ENCODE measurements at places on chromosomes 13 and 19. TPM values are rescaled to one million over a fixed set of nuclear protein-coding genes. Genes with fewer than 3 reads are reported as not detected.
A peak's percentile ranks its signal among the peaks of the same experiment; 100 is the strongest.

The ZNF541 gene
- total RNA-seq = 0.56 TPM

The ZNF536 gene
- 3.9 TPM for total RNA-seq

The GAMT gene
- 80.6 TPM for total RNA-seq

The SIAH3 gene
- 0.08 TPM for total RNA-seq

The ZNF723 gene
- not detected for total RNA-seq

The NKG7 gene
- 2.8 TPM for total RNA-seq

DNA sequence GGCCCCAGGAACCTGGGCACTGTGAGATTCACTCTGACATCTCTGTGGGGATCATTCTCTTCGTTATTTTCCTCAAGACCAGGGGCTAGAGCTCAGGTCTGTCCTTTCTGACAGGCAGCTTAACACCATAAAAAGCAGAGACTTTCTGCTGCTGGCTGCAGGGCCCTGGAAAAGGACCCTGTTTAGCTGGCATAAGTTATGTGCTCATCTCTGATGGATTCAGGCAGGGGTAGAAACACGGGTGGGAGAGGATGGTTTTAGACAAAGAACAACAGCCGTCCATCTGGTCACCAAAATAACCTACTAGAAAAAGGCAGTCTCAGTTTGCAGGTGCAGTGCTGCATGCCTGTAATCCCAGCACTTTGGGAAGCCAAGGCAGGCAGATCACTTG, 2.3 kb upstream of the GPI start:
- no peak for DNase-seq

GRCh38 chr19:14565765-14566711, 5.8 kb downstream of the NDUFB7 start:
- DNase-seq = no peak

- DNase-seq = no peak
These were observed 789.1 kb downstream of the GPC5 start for GRCh38 chr13:92187378-92187989.

DNA sequence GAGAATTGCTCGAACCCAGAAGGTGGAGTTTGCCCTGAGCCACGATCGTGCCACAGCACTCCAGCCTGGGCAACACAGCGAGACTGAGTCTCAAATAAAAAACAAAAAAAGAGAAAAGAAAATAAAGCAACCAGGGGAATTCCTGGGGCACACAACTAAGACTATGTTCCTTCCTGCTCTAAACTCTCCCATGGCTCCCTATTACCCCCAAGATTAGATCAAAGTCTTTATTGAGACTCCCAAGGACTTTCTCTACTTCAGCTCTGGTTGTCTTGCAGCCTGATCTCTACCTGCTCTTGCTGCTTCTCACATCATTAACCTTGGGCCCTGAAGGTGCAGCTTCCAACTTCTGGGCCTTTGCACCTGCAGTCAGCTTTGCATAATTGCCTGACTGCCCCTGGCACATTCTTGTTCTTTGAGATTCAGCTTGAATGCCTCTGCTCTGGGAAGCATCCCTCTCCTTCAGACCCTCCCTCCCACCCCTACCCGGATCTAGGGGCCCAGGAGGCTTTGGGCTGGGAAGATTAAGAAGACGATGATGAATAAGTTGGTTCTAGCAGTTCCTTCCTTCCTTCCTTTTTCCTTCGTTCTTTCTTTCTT, 16.8 kb upstream of the CERS4 start:
- no peak for DNase-seq

- DNase-seq = no peak
These were observed 41.4 kb downstream of the SLC7A9 start for GRCh38 chr19:32828139-32828538.

DNA sequence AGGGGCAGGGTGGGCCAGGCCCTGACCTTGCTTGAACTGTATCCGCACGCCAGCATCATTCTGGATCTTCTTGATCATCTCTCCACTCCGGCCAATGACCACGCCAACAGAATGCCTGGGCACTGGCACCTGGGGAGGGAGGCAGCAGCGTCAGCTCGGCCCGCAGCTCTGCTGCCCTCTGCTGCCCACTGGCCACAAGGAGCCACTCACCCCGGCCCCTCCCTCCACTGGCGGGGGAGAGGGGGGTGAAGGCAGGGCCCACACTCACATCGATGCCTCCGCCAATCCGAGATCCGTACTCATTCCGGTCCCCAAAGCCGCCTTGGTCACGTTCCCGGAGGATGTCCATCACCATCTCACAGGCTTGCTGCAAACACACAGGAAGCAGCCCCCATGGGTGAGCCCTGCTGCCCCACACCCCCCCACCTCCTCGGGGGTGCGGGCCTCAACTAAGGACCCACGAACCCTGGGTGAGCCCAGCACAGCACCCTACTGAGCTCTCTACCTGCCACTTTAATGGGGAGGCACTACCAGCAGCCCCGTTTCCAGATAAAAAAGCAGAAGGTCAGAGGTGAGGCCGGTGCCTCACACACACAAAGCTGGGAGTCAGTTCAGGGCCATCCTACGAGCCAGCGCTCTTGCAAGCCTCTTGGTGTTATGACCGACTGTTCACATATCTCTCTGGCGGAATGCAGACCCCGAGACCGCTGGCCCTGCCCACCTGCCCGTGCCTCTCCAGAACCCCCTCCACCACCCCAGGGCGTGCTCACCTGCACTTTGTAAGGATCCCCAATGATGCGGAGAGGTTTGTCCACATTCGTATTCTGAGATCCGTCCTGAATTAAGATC, 6.7 kb downstream of the KHSRP start:
- DNase-seq = no peak

- no peak for DNase-seq
These were observed 13.9 kb upstream of the DACH1 start for GRCh38 chr13:71880753-71881541.

- DNase-seq = peak; percentile 62
These were observed at the start of gene HIF3A for GRCh38 chr19:46296722-46297461. Gene HIF3A, plus strand, starts transcription at chr19:46297042. Its CDS starts 35 bp downstream, at chr19:46297077.

- DNase-seq = no peak
These were observed 7.1 kb downstream of the POLR1G start for GRCh38 chr19:45413497-45413896.

DNA sequence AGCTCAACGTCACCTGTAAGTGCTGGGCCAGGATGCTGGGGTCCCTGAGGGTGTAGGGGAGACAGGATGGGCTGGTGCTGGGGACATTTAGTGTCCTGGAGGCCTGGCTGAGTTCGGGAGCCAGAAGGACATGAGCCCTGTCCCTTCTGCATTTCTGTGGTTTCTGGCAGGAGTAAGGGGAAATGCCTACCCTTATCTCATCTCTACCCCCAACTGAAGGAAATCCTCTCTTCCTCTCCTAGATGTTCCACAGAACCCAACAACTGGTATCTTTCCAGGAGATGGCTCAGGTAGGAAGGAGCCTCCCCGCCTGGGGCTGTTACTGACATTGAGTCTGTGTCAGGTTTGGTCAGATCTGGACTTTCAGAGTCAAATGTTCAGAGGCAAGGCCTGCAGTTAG, 1.2 kb downstream of the CD33 start:
- no peak for DNase-seq

DNA sequence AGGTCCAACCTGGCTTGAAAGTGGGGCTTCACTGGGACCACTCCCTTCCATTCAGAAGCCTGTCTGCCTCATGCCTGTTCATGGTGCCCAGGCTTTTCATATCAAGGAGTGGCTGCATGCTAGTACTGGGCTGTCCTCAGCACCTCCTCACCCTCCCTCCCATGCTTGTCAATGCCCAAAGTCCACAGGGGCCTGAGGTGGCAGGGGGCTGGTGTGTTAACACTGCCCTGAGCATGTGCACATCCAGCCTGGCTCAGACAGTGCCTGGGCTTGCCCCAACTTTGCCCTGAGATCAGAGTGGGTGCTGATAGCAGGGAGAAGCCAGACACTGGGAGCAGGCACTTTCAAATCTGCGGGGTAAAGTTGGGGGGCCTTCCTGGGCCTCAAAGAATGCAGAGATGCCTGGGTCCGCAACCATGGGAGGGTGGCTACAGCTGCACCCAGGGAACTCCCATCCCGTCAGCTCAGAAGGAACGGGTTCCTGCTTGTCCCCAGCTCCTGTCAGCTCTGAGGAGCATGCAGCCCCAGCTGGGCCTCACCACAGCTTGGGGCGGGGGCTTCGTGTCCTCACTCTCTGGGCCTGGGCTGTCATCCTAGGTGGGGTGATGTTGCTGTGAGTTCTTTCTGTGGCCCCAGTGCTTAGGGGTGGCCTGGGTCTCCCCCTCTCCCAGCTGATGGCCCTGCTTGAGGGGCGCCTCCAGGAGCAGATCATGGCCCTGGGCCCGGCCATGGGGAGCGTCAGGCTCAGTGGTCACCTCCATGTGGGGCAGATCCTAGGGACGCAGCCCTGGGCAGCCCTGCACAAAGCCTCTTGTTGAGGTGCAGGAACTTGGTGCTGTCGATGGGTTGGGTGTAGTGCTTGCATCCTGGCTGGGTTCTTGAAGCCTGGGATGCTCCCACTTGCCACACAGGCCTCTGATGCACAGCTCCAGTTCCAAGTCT, 830.6 kb upstream of the SLITRK5 start:
- no peak for DNase-seq

DNA sequence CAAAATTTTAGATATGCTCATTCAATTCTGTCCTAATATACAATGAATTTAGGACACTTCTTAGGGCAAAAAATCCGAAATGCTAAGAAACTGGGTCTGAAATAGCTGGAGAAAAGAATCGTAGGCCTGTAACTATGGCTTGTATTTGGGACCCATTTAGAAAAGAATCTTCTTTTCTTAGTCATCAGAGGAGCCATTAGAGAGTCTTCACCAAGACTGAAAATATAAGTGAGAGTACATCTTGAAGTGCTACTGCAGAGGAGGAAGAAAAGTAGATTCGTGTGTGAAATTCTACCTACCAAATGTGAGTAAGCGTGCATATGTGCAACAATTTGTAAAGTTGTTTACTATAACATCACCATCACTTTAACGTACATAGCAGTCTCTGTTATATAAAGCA, 8.8 kb upstream of the DACH1 start:
- no peak for DNase-seq

GRCh38 chr13:48979892-48980291, 4.2 kb downstream of the FNDC3A start:
- no peak for DNase-seq

GRCh38 chr19:1270854-1271527, 1.9 kb downstream of the CIRBP start:
- DNase-seq = no peak

- DNase-seq = no peak
These were observed 243.3 kb upstream of the STARD13 start for GRCh38 chr13:33528896-33529295.

DNA sequence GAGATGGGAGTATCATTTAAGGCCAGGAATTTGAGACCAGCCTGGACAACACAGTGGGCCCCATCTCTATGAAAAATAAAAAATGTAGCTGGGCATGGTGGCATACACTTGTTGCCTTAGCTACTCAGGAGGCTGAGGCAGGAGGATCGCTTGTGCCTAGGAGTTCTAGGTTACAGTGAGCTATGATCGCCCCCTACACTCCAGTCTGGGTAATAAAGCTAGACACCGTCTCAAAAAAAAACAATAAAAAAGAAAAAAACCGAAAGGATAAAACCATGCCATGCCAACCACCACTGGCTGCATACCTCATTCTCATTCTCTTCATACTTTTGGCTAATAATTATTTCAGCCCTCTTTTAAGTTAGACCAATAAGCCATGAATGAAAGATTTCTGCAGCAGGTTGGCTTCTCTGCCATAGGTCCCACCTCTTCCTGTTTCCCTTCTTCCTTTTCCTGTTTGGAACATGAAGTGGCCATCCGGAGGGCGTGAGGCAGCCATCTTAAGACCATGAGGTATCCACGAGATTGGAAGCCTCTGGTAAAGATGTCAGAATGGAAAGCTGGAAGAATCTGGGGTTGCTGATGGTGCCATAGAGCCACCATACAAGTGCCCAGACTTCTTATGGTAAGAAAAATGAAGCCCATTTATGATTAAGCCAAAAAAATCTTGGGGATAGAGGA, 171.3 kb downstream of the CACNA1A start:
- no peak for DNase-seq
